Activated gamma-delta T cell treated with Interleukin-2 at 50 U/mL for 16 hours (primary cell): ENCODE measurements at places on chromosomes 16 and 17.

- DNase-seq = no peak
Observed at GRCh38 chr17:47797797-47798196, 23.8 kb downstream of the OSBPL7 start.

DNA sequence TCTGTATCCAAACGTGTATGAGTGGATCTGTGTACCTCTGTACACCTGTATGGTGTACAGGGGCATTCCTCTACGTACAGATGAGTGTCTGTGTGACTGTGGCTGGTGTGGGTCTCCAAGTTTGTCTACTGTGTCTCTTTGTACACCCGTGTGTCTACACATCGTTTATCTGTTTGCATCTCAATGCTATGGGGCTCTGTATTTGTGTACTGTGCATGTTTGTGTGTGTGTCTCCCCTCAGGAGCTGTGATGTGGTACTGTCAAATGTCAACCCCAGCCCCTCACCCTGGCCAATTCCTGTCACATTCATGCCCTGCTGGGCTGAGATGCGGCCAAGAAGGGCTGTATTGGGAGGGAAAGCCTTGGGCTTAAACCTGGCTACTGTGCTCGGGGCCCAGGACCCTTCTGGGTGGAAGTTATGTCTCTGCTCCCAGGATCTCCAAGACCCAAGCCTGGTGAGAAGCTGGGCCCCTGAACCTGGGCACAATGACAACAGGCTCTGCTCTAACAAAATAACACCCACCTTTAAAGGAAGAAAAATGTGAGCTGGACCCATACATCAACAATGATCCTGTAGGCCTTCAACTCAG lies 3.5 kb upstream of the NAGS start:
- DNase-seq = no peak

DNA sequence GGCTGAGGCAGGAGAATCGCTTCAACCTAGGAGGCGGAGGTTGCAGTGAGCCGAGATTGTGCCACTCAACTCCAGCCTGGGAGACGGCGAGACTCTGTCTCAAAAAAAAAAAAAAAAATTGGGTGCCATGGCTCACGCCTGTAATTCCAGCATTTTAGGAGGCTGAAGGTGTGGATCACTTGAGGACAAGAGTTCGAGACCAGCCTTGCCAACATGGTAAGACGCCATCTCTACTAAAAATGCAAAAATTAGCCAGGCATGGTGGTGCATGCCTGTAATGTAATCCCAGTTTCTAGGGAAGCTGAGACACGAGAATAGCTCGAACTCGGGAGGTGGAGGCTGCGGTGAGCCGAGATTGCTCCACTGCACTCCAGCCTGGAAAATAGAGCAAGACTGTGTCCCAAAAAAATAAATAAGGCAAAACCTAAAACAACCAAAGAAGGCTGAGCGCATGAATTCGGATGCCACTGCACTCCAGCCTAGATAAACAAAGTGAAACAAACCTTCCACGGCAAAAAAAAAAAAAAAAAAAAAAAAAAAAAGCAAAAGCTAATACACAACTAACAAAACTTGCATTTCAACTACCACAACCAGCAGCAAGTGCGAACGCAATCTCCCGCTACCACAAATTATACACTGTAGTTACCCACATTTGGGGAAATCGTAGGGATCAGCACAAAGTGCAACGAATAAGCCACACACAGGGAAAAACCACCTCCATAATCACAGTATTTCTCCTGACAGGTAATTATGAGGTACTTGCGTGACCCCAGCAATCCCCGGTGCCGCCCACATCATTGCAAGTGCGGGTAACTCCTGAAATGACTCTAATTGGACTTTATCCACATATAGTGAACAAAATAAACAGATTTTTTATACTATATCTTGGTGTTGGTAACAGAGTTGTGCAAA lies 25.6 kb downstream of the TEX14 start:
- DNase-seq = no peak

- DNase-seq = no peak
Observed at GRCh38 chr16:50697881-50698767, 4.7 kb downstream of the NOD2 start.

GRCh38 chr17:67855504-67856324 lies 30.4 kb downstream of the BPTF start:
- DNase-seq = no peak

GRCh38 chr16:3004319-3004718 lies 8.4 kb upstream of the CLDN9 start:
- no peak for DNase-seq

GRCh38 chr17:14630621-14631020 lies 329.7 kb downstream of the HS3ST3B1 start:
- no peak for DNase-seq

DNA sequence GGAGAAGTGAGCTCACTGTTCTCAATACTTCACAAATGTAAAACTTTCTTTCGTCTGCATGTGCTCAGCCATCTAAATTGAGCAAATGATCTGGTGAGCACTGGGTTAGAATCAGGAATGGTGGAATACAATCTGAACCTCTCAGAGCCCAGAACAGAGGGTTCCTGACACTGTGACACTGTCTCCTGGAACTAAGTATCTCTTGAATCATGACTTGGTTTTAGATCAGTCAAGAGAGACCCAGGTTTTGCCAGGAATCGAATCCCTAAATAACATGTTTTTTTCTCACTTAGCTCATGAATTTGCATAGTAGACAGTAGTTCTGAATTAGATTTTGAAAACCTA lies 49.3 kb downstream of the SF3B3 start:
- DNase-seq = no peak

- no peak for DNase-seq
Observed at GRCh38 chr17:14831491-14831890, 433.6 kb downstream of the PMP22 start.

- DNase-seq = no peak
Observed at GRCh38 chr16:47979164-47979520, 176.7 kb downstream of the ABCC12 start.

DNA sequence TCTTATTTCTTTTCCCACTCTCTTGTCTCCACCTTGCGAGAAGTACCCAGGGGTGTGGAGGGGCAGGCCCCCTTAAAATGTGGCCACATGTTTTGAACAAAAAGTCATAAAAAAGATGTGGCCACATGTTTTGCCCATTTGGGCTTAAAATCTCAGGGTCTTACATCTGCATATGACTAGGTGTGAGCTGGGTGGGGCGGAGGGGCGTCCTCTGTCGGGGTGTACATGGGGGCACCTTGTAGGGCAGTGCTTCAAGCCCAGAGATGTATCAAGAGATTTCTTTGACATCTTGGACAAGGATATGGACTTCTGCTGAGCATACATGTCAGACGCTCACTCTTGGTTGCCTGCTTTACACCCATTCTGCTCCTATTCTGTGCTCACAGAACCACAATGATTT lies 13.0 kb upstream of the SLC47A1 start:
- DNase-seq = no peak

DNA sequence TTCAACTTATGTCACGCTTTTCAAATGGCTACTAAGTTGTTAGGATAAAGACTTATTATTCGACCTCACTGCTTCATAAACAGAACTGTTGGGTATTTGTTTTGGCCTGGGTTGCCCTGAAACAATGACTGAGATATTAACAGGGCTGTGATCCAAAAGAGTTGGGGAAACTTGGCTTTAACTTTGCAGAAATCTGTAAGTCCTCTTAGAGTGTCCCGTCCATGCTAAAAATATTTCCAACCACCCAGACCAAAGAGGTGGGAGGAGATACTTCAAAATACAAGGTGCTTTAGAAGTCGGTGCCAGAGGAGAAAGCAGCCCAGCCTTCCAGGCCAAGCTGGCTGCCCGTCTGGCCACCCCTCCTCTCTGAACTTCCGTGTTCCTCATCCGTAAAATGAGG lies 16.1 kb upstream of the SPATA32 start:
- DNase-seq = no peak

GRCh38 chr16:55571-56136 lies 2.0 kb downstream of the SNRNP25 start:
- DNase-seq = no peak

DNA sequence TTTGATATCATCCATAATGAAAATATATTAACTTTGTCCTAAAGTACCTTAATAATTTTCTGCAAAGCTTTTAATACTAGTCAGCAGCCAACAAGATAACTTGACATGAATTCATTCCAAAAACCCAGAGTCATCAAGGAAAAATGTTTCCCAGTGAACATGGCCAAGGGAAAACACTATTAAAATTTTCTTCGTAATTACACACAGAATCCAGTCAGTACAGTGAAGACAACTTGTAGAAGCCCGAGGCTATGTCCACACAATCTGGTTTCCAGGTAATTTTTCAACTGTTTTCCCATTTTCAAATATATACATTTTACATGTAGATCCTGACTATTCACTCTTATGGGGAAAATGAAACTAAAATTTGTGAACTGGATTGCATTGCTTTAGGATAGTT lies 600.9 kb downstream of the CDH8 start:
- no peak for DNase-seq

DNA sequence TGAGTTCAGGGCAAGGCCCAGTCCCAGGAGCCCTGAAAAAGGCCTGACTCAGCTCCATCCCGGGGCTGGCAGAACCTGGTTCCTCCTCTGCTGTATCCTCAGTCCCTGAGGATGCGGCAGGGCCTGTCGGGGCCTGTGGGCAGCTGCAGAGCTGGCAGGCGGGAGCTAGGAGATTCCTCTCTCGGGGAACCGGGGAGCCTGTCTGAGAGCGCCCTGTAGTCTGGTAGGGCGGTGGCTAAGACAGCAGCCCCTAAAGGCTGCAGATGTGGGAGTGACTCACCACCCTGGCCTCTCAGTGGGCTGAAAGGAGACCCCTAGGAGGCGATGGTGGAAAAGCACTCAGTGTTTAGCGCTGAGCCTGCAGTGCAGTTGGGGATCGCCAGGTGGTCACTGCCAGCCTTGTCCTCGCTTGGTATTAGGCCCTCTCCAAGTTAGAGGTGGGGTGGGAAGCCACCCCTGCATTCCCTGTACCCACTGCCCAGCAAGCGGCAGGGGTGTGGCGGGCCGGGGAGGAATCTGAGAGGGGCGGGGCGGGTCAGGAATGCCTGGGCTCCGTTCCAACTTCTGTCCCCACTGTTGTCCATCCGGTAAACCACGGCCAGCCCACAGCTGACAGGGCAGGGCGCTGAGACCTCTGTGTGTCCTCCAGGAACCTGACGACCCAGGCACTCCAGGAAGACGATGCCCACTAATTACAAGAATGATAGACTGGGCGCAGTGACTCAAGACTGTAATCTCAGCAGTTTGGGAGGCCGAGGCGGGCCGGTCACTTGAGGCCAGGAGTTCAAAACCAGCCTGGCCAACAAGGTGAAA lies 29.5 kb upstream of the CDH1 start:
- DNase-seq = no peak

DNA sequence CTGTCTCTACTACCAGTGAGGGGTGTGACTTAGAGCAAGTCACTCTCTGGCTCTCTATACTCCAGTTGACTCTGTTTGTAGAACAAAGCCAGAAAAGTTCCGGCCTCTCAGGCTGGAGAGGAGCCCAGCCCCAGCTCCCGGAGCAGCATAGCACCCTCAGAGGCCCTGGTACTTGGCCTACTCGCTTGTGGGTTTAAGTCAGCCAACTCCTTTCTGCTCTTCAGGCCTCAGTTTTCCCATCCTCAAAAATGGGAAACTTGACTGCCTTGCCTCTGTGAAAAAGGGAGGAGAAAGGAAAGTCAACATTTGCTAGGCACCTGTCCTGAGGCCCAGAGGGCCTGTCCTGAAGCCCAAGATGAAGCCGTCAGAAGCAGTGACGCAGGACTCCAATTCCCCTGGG lies 1.1 kb downstream of the CHST6 start:
- no peak for DNase-seq

- DNase-seq = no peak
Observed at GRCh38 chr16:85134789-85135142, 22.5 kb upstream of the CIBAR2 start.

DNA sequence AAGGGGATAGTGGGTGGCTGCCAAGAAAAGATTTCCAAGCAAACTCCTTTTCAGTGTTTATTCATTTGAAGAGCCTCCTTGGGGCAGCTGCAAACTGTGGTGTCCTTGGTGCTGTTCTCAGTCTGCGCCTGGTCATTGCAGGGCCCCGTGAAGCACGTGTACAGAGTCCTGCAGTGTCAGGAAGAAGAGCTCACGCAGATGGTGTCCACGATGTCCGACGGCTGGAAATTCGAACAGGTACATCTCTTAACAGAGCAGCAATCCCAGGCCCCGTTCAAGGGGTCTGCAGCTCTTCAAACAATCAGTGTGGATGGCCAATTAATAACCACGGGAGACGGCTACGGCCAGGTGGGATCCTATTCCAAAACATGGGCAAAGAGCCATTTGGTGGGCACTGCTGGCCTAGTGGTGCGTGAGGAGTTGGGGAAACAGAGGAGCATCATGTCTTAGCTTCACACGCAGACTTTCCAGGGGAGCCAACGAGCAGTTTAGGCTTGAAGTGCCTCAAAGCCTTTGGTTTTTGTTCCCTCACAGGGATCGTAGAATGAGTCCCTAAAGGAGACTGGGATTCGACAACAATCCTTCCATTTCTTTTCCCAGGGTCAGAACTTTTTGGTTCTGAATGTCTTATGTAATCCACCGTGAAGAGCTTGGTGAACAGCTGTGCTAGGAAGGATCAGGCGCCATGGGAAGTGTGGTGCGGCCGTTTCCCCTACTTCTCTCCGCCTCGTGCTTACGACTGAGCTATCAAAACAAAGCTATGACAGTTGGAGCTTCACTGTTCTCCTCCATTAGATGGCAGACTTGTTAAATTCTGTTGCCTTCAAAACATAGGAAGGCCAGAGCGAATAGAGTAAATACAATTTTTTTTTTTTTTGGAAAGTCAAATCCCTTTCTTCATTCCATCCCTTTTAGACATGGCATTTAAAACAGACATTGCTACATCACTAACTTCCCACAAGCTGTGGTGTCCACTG lies 12.6 kb downstream of the KCTD2 start:
- DNase-seq = no peak

GRCh38 chr16:54140057-54140787 lies 146.4 kb downstream of the IRX3 start:
- no peak for DNase-seq

DNA sequence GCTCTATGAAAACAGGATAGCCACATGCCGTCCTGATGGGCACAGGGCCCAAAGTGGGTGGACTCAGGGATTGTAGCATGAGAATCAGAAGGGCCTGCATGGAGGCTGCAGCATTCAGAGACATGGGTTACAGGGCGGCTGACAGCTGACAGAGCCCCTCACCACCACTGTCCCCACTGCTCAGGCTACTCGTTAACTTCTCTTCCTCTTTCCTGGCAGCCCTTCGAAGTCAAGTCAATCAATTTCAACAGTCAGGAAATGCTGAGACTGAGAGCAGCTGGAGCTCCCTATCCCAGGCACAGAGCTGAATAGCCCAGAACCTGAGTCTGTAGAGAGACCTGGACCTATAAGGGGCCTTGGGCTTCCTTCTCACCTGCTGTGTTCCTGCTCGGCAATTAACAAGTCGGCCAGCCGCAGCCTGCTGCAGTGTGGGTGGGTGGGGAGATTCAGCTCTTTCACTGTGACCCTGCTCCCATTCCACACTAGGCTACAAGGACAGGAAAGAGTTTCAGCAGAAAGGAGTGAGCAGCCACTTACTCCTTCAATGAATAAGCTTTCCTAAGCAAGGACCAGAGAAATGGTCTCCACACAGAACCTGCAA lies 76.9 kb downstream of the TEX14 start:
- no peak for DNase-seq

- no peak for DNase-seq
Observed at GRCh38 chr16:86298758-86299134, 211.6 kb upstream of the FOXF1 start.
